Activated CD4-positive, alpha-beta T cell treated with anti-CD3 and anti-CD28 coated beads, Interleukin-2, amount 50 U/mL, for 1 hour (primary cell): ENCODE measurements at places on chromosomes 12 and 14.

DNA sequence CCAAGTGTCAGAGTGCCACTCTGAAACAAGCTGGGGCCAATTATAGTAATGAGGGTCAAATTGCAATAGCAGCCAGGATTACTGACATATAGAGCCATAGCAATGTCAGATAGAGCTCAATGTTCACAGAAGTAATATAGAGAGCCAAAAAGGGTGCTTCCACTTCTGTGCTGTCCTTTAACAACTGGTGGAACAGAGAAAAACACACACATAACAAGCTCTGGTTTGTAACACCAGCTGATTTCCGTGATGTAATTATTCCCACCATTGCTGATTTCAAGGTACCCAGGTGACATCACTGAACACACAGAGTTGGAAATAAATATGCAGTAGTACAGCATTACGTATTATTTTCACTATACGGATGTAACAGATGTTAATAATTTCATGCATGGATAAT, 3.0 kb upstream of the CLEC2B start:
- DNase-seq: no peak

GRCh38 chr12:47942614-47943225, 20.7 kb upstream of the TMEM106C start:
- DNase-seq: no peak

DNA sequence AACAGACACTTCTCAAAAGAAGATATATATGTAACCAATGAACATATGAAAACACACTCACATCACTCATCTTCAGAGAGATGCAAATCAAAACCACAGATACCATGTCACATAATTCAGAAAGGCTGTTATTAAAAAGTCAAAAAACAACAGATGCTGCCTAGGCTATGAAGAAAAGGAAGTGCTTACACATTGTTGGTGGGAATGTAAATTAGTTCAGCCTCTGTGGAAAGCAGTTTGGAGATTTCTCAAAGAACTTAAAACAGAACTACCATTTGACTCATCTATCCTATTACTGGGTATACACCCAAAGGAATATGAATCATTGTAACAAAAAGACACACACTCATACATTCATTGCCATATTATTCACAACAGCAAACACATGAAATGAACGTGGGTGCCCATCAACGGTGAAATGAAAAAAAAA, 35.1 kb downstream of the EIF2S3B start:
- DNase-seq: no peak

DNA sequence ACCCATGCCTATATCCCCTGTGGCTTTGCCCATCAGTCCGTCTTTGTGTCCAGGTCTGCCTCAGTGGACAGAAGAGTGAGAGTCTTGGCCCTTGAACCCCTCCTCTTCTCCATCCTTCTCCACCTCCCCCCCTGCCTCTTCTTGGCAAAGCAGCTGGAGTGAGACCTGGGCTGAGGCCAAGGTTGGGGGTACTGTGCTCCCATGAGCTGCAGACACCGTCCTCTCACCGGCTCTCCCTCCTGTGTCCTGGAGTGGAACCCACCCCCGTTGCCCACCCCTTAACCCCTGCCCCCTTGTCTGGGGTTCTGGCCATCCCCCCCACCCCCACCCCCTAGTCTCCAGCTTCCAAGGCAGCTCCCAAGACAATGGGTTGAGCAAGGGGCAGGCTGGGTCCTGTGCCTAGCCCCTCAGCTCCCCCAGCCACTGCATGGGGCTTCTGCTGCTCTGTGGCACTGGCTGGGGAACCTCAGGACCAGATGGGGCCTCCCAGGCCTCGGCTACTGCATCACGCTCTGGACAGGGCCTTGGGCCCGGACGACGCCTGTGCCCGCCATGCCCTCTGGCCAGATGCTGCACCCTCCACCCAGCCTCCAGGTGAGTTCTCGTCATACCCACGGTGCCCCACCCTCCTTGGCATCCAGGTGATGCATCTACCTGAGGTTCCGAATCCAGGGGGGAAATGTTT, 35.7 kb downstream of the RTL1 start:
- DNase-seq: no peak

DNA sequence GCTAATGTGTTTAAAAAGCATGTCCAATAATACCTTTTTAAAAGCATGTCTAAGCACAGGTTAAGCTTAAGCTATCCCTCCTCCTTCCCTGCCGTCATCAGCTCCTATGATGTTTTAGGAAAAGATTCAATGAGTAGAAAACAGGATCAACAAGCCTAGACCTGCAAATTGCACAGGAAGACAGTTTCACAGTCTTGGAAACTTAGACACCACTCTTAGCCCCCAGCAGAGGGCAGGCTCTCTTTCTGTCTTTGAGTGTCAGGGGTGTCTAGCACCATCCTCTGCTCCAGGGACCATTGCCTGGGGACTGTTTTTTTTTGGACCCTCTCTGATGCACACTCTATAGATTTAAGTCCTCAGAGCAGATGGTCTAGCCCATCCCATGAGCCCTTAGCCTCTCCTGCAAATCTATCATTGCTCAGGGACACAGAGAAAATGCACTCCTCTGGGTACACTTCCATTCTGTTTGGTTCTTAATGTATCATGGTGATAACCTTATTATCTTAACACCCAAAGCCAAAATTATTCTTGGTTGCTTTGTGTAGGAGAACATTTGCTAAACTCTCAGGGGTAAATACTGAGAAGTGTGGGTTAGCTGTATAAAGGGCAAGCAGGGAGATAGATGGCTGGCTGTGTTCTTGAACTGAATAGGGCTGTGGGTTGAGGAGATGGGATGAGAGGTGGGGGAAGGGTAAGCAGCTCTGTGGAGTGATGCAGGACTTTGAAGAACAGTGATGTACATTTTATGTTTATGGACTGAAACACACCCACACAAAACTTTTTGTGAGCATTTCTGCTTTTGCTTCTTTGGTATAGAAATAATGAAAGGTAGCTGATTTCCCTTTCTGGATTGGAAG, 259.9 kb upstream of the DDHD1 start:
- no peak for DNase-seq

DNA sequence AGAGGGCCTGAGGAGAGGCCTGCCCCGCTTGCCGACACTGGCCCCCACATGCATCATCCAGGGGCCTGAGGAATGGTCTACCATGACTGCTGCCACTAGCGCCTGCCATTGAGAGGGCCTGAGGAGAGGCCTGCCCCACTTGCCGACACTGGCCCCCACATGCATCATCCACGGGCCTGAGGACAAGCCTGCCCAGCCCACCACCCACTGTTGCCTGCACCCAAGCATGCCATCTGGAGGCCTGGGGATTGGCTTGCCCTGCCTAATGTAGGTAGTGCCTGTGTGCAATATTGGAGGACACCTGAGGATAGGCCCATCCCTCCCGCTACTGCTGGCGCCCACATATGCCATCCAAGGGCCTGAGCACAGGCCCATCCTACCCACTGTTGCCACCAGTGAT, 24.4 kb downstream of the CYP46A1 start:
- no peak for DNase-seq

- DNase-seq: no peak
Observed at GRCh38 chr12:107533218-107533617, 152.4 kb upstream of the PWP1 start.

GRCh38 chr14:42013559-42013958, 406.9 kb downstream of the LRFN5 start:
- no peak for DNase-seq

GRCh38 chr12:57008178-57008577, 1.8 kb upstream of the ZBTB39 start:
- DNase-seq: no peak

DNA sequence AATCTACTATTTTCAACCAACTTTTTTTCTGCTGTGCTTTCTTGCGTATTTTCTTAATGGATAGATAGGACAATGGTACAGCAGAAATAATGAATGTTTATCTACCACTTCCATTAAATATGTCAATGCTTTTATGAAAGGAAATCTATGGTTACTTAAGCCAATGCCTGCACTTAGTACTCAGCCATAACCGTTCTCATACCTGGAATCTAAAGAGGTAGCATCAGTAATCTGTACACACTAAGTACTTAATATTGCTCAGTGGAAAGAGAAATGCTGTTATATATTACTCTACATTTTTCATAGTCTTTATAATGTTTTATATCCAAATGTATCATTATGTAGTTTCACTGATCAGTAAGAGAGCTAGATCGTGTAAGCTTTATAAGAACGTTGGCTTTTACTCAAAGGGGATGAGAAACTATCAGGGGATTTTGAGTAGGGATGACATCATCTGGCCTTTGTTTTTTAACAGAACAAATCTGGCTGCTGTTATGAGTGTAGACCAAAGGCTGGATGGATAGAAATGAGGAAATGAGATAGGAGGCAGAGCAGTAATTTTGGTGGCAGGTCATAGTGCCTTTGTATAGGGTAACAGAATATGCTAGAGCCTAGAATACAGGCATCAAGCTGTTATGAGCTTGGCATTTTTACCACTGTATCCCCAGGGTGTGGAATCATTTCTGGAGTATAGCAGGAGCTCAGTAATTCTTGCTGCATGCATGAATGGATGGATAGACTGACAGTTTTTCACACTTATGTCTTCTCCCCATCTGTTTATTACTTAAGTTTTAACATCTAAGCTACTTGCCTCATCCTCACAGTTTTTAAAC, 34.0 kb downstream of the ALG10B start:
- DNase-seq: no peak

GRCh38 chr12:93968536-93969285, 179.7 kb upstream of the PLXNC1 start:
- DNase-seq: no peak

GRCh38 chr14:61290701-61291100, 9.6 kb upstream of the TMEM30B start:
- no peak for DNase-seq

DNA sequence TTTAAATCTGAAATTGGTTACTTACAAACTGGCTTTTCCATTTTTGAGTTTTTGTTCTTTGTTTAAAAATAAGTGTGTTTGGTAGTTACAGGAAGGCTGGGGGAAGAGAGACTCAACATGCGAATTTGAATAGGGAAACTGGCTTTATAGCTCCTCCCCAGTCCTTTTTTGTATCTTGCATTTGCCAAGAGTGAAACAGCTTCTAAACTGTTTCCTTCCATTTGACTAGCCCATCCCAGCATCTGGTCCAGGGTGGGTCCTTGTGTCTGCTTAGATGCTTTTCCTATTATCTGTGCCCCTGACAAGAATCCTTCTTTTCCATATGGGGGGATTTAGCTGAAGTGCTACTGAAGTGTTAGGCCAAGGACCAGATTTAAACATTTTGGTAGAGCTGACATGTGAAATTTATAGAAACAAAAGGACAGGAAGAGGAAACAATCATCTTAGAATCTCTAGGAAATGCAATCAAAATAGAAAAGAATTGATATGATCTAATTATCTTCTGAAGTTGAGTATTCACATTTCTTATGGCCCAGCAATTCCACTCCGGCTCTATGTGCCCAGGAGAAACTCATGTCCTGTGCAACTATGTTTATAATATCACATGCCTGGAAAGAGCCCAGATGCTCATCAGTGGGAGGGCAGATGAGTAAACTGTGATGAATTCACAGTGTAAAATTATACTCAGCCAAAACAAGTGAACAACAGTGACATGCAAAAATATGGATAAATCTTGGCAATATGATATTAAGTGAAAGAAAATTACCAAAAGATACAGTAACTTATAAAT, 7.4 kb downstream of the SMOC1 start:
- no peak for DNase-seq

GRCh38 chr12:46977871-46978375, 101.5 kb upstream of the PCED1B start:
- no peak for DNase-seq

- DNase-seq: no peak
Observed at GRCh38 chr14:104392396-104393198, 187.0 kb upstream of the C14orf180 start.

DNA sequence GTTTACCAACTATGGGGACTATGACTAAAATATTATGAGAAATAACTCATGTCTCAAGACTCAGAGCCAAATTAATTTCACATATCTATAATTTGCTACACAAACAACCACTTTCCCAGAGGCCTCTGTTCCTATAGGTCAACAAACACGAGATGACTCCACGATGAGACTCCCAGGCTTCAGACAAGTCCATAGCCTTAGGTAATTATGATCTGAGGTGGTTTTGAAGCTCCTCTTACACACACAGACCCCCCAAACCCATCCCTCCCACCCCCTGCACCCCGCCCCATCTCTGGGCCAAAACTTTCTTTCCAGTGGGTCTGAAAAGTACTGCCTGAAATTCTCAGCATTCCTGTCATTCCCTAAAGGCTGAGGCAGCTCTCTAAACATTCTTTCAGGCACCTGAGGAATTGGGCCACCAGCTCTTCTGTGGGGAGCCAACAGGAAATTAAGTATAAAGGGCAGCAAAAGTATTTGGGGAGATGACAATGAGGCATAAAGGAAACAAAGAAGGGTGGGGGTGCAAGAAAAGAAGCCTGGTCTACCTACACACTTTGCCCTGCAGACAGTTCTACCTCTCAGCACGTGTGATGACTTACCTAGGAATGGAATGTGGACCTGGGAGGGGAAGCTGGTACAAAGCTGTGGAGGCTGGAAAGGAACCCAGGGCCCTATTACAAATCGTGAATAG, 143.6 kb downstream of the PAWR start:
- DNase-seq: no peak

- DNase-seq: no peak
Observed at GRCh38 chr12:82648259-82648909, 38.3 kb upstream of the TMTC2 start.

DNA sequence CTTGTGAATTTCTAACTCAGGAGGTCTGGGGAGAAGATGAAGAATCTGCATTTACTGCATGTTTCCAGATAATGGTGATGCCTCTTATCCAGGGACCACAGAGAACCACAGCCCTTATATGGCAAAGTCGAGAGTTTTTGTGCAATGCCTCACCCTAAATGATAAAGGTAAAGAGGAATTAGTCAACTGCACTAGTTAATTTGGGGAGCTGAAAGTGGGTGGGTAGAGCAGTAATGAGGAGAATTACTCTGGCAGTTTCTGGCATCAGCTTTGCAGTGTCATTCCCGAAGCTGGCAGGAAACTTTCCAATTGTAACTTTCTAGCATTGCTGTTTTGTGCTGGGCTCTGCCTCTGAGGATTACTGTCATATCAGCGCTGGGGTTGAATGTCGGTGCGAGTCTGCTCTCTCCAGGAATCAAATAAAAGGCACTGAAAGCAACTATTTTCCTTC, 10.3 kb downstream of the EGLN3 start:
- DNase-seq: no peak

DNA sequence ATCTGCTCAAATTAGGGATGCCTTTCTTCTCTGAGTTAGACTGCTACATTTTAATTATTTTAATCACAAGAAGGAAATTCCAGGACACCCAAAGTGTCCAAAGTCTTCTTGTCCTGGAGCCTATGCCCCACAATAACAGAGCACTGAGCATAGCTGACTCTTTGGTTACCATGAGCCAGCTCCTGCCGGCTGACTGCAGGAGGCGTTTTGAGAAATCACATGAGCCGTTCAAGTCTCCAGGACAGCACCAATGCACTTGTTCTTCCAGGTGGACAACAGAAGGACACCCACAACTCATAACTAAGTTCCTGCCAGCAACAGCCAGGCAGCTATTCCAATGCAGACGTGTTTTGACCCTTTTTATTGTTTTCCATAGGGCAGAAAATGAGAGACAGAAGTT, 46.0 kb upstream of the SRSF5 start:
- DNase-seq: no peak

- DNase-seq: peak; percentile 62
Observed at GRCh38 chr12:8078398-8078797, 3.7 kb upstream of the NECAP1 start.
